ENCODE measurements at places on chromosomes 5 and 9. TPM values are rescaled to one million over a fixed set of nuclear protein-coding genes. Genes with fewer than 3 reads are reported as not detected.

GRCh38 chr5:168327994-168328393, 36.5 kb downstream of the WWC1 start:
- H3K27me3 ChIP-seq, result peaks cover 22% of the 10 kb centered on the region
- DNase-seq, result no peak
- H3K27ac ChIP-seq, result no peak overlapping the region
- H3K4me1 ChIP-seq, result peaks cover 4% of the 10 kb centered on the region
- no peak overlapping the region for H3K4me3 ChIP-seq

GRCh38 chr9:137749511-137749910, 128.1 kb upstream of the CACNA1B start:
- no peak for DNase-seq
- peaks cover 13% of the 10 kb centered on the region for H3K4me1 ChIP-seq
- H3K36me3 ChIP-seq, result peaks cover 39% of the 10 kb centered on the region
- peak overlapping the region; percentile 25 for H3K27ac ChIP-seq
- no peak overlapping the region for H3K4me3 ChIP-seq

- peaks cover 7% of the 10 kb centered on the region for H3K36me3 ChIP-seq
- no peak overlapping the region for H3K27ac ChIP-seq
- H3K27me3 ChIP-seq, result no peaks in the 10 kb centered on the region
- H3K4me3 ChIP-seq, result no peak overlapping the region
- peaks cover 26% of the 10 kb centered on the region for H3K4me1 ChIP-seq
Measured at GRCh38 chr9:98790842-98791607, 5.3 kb downstream of the ANKS6 start.

- peaks cover 7% of the 10 kb centered on the region for H3K4me1 ChIP-seq
- H3K4me3 ChIP-seq, result no peak overlapping the region
- no peaks in the 10 kb centered on the region for H3K27me3 ChIP-seq
- no peak overlapping the region for H3K27ac ChIP-seq
- peaks cover 61% of the 10 kb centered on the region for H3K36me3 ChIP-seq
- no peak for DNase-seq
Measured at GRCh38 chr5:96783326-96783725, 24.4 kb downstream of the ERAP1 start.

DNA sequence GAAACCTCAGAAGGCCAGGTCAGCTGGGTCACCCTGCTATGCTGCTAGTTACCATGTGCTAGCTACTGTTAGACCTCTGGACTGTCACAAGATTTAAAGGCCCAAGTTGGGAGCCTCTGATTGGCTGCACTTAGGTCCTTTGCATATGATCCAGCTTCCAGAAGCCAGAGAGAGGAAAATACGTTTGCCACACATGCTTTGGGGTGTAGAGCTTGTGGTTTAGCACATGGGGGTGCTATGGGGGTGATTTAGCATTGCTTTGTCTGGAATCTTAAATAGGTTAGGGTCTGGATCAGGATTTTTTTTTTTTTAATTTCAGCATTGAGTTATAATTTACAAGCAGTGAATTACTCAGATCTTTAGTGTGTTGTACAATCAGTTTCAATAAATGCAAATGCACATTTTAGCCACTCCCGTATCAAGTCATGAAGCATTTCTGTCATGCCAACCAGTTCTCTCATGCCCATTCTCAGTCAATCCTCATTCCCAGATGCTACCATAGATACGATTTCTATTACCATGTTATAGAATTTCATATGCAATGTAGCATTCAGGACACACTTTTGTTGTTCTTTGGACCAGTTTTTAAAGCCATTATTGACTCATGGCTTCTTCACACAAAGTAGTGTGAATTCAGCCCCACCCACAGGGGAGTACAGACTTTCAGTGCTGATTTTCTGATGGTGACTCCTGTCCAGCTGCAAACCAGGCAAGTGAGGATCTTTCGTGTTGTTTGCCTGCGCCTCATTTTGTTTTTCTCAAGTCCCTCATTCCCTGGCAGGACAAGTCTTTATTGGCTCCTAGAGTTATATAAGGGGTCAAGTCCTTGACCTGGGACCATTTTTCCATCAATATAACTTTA, 250.4 kb downstream of the LRRC70 start:
- H3K27ac ChIP-seq, result no peak overlapping the region
- H3K4me1 ChIP-seq, result no peaks in the 10 kb centered on the region
- no peaks in the 10 kb centered on the region for H3K36me3 ChIP-seq
- H3K27me3 ChIP-seq, result no peaks in the 10 kb centered on the region
- H3K4me3 ChIP-seq, result no peak overlapping the region

GRCh38 chr9:70159630-70160029, 99.1 kb upstream of the SMC5 start:
- no peaks in the 10 kb centered on the region for H3K4me1 ChIP-seq
- H3K4me3 ChIP-seq, result no peak overlapping the region
- no peaks in the 10 kb centered on the region for H3K36me3 ChIP-seq
- H3K27me3 ChIP-seq, result peaks cover 21% of the 10 kb centered on the region
- no peak for DNase-seq

GRCh38 chr5:9534881-9535517, 10.9 kb downstream of the SEMA5A start:
- no peaks in the 10 kb centered on the region for H3K27me3 ChIP-seq
- DNase-seq, result no peak
- no peaks in the 10 kb centered on the region for H3K4me1 ChIP-seq
- no peaks in the 10 kb centered on the region for H3K36me3 ChIP-seq
- no peak overlapping the region for H3K27ac ChIP-seq

DNA sequence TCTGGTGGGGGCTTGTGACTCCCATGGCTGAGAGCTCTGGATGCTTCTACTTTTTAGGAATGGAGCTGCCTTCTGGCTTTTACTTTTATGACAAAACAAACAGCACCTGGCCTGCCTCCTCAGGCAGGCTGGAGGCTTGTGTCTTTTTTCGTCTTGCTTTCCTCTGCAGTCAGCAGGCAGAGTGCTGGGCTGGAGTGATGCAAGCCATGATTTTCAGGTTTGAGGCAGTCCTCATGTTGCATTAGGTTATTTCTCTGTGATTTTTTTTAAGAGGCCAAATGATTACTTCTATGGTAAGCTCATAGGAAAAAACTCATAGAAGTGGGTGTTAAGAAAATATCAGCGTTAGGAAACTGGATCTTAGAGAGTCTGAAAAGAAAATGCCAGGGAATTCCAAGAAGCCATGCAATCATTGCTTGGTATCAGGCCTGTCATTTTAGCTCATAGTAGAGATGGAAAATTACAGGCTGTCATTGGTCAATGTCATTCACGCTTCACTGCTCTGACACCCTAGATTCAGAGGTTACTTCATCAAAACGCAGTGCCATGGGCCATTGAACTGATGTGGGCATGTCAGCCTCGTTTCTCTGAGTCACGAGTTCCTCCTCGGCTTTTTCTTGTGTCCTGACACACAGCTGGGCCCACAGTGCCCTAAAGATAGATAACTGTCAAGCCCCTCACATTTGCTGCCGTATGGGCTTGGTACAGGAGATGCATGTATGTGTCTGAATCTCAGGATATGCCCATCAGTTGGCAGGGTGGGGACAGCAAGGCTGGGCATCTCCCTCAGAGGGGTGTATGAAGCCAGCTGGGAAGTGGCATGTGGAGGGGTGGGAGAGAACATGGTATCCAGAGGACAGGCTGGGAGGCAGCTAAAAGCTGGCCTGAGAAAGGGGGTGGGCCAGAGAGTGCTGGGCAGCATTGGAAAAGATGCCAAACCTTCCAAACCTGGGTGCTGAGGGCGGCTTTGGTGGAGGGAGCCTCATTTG, 151.8 kb downstream of the HSPA4 start:
- H3K27me3 ChIP-seq, result no peaks in the 10 kb centered on the region
- no peak overlapping the region for H3K27ac ChIP-seq
- H3K4me3 ChIP-seq, result no peak overlapping the region
- DNase-seq, result no peak
- no peaks in the 10 kb centered on the region for H3K4me1 ChIP-seq

- peaks cover 2% of the 10 kb centered on the region for H3K27me3 ChIP-seq
- peaks cover 20% of the 10 kb centered on the region for H3K4me1 ChIP-seq
- H3K4me3 ChIP-seq, result no peak overlapping the region
- H3K27ac ChIP-seq, result no peak overlapping the region
Measured at GRCh38 chr5:72206994-72207393, 99.7 kb downstream of the MAP1B start.

DNA sequence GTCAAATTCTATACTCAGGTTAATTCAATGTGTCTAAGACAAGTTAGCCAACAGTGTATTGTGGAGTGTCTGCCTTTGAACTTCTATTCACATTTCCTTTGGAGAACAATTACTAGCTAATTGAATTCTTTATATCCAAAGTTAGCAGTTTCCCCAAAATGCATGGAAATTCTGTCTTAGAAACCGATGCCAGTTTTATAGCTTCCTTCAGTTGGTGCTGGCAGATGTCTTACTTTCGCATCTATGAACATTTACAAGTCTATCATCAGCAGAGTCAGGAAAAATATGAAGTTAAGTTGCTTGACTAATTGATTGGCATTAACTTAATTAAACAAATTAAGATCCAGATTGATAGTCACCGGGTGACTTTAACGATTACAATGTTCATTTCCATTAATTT, 527.6 kb upstream of the CDH18 start:
- no peak overlapping the region for H3K4me3 ChIP-seq
- H3K27me3 ChIP-seq, result no peaks in the 10 kb centered on the region
- no peaks in the 10 kb centered on the region for H3K36me3 ChIP-seq
- no peak for DNase-seq

DNA sequence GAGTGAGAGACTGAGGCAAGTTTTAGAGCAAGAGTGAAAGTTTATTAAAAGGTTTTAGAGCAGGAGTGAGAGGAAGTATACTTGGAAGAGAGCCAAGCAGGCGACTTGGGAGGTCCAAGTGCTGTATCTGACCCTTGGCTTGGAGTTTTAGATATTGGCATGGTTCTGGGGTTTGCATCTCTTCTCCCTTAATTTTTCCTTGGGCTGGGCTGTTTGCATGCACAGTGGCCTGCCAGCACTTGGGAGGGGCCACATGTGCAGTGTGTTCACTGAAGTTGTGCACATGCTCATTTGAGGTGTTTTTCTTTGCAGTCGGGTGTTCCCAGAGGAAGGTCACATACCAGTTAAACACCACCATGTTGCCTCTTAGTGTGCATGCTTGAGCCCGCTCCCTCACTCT, 464.1 kb downstream of the DMRT2 start:
- no peak overlapping the region for H3K4me3 ChIP-seq
- H3K27me3 ChIP-seq, result peaks cover 10% of the 10 kb centered on the region
- DNase-seq, result no peak
- H3K36me3 ChIP-seq, result no peaks in the 10 kb centered on the region
- no peak overlapping the region for H3K27ac ChIP-seq
- H3K4me1 ChIP-seq, result no peaks in the 10 kb centered on the region

DNA sequence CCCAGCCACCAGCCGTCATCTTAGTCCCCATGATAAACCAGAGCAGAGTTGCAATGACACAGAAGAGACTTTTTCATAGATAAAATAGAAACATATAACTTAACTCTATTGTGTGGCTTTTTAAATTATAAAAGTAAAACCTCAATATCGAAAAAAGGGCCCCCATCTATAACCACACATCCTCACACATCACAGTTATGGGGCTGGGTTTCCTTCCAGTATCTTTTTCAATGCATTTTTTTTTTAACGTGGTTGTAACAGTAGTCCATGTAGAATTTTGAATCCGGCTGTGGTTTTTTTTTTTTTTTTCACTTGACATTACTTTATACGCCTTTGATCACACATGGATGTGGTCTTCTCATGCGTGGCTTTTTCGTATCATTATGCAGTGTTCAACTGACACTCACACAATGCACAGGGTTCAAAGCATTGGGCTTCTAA, 77.4 kb downstream of the CFAP77 start:
- peaks cover 23% of the 10 kb centered on the region for H3K4me1 ChIP-seq
- peak overlapping the region; percentile 33 for H3K4me3 ChIP-seq
- H3K36me3 ChIP-seq, result no peaks in the 10 kb centered on the region
- DNase-seq, result peak; percentile 22

GRCh38 chr5:10831419-10831818, 70.4 kb upstream of the DAP start:
- H3K4me3 ChIP-seq, result no peak overlapping the region
- H3K36me3 ChIP-seq, result no peaks in the 10 kb centered on the region
- no peak for DNase-seq
- no peaks in the 10 kb centered on the region for H3K4me1 ChIP-seq

DNA sequence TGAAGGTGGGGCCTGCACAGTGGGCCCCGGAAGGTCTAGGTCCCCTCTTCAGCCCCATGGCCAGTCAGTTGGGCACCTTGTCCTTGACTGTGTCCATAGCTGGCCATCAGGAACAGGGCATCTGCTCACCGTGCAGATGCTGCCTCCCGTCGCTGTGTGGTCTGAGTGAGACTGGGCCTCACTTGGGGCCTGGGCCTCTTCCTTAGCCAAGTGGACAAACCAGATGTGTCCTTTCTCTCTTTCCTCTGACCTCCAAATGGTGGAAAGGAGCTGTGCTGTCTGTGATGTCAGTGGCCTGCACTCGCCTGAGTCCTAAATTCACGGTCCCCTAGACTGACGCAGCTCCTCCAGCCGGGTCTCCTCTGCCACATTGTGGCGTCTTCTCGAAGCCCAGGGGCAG, 114.5 kb downstream of the COL5A1 start:
- H3K36me3 ChIP-seq, result no peaks in the 10 kb centered on the region
- no peak overlapping the region for H3K27ac ChIP-seq
- no peak overlapping the region for H3K4me3 ChIP-seq
- no peak for DNase-seq
- no peaks in the 10 kb centered on the region for H3K27me3 ChIP-seq

GRCh38 chr9:118522093-118523028, 818.2 kb downstream of the TLR4 start:
- no peak overlapping the region for H3K27ac ChIP-seq
- no peaks in the 10 kb centered on the region for H3K36me3 ChIP-seq
- no peak overlapping the region for H3K4me3 ChIP-seq
- H3K4me1 ChIP-seq, result no peaks in the 10 kb centered on the region
- no peaks in the 10 kb centered on the region for H3K27me3 ChIP-seq
- peak; percentile 50 for DNase-seq

- H3K4me3 ChIP-seq, result no peak overlapping the region
- DNase-seq, result no peak
- H3K27me3 ChIP-seq, result peaks cover 2% of the 10 kb centered on the region
Measured at GRCh38 chr9:96305171-96305570, 3.2 kb upstream of the HSD17B3 start.

DNA sequence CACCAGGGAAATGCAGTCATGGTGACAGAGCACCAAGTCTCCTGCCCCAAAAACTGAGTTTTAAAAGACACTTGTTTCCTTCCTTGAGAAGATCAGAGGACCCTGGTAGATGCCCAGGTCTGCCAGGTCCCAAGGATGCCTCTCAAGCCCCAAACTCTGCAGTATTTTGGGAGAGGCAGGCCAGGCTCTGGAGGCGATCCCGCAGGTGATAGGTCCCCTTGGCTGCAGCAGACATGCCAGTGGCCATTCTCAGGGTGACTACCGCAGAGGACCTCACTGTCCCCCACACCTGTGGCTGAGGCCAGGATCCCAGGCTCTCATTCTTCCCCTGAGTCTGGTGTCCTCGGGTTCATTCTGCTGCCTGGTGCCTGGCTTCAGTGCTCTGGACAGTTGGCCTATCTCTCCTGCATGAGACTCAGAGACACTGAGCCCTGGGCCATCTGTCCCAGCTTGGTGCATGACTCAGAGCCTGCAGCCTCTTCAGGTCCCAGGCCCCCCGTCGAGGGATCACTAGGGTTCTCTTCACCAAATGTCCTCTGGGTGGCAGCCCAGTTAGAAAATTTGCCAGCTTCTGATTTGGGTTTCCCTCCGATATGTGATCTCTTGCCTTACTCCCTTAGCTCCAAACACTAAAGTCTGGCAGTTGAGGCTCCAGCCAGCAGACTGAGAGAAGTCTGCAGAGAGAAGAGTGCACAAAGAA, 59.7 kb upstream of the GARNL3 start:
- no peak overlapping the region for H3K27ac ChIP-seq
- no peaks in the 10 kb centered on the region for H3K27me3 ChIP-seq

IL4 gene
- total RNA-seq, result 0.32 TPM

TAF1L gene
- total RNA-seq, result 0.02 TPM

MYMK gene
- total RNA-seq, result not detected

KLHL3 gene
- 10.8 TPM for total RNA-seq

PCDHAC2 gene
- total RNA-seq, result not detected

OR4F3 gene
- total RNA-seq, result not detected
